Hindlimb muscle (tissue), 1 donor: ENCODE measurements at places on chromosomes 16 and 17.

GRCh38 chr17:30920282-30920681 is 1.5 kb upstream of the ADAP2 start:
- no peak for DNase-seq

GRCh38 chr17:49452661-49453060 is 38.0 kb upstream of the PHB1 start:
- no peak for DNase-seq

DNA sequence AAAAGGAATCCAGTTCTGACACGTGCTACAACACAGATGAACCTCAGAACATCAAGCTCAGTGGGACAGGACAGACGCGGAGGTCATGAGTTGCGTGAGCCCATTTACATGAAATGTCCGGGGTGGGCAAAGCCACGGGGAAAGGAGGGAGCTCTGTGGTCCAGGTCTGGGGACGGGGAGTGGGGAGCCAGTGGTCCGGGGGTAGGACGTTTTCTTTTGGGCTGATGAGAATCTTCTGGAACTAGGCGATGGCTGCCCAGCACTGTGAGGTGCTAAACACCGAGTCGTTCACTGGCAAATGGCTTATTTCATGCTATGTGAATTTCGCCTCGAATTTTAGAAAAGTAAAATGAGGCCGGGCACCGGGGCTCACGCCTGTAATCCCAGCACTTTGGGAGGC is 2.6 kb upstream of the LMF1 start:
- DNase-seq, result no peak

DNA sequence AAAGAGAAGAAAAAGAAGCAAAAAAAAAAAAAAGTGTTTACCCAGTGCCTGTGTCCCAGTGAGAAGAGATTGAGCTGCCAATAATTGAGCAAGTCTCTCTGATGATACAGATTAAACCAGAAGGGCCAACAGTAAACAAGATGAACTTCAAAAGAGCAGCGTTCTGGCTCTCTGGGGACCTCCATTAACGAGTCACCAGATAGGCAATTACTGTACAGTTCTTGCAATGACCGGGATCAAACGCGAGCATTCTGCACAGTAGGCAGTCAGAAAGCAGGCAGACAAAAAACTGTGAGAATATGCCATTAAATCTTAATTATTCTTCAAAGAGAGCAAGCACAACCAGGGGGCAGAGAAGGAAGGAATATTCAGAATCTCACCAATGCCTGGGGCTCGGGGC is 626.1 kb downstream of the TMEM114 start:
- DNase-seq, result no peak

DNA sequence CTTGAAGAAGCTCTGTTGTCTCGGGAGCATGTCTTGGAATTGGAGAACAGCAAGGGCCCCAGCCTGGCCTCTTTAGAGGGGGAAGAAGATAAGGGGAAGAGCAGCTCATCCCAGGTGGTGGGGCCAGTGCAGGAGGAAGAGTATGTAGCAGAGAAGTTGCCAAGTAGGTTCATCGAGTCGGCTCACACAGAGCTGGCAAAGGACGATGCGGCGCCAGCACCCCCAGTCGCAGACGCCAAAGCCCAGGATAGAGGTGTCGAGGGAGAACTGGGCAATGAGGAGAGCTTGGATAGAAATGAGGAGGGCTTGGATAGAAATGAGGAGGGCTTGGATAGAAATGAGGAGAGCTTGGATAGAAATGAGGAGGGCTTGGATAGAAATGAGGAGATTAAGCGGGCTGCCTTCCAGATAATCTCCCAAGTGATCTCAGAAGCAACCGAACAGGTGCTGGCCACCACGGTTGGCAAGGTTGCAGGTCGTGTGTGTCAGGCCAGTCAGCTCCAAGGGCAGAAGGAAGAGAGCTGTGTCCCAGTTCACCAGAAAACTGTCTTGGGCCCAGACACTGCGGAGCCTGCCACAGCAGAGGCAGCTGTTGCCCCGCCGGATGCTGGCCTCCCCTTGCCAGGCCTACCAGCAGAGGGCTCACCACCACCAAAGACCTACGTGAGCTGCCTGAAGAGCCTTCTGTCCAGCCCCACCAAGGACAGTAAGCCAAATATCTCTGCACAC is 21.2 kb downstream of the AKAP1 start:
- no peak for DNase-seq

GRCh38 chr16:1812732-1813163 is 13.9 kb downstream of the HAGH start:
- DNase-seq, result no peak

- no peak for DNase-seq
Measured at GRCh38 chr17:80183581-80184422, 14.0 kb downstream of the CARD14 start.

- DNase-seq, result no peak
Measured at GRCh38 chr17:8117980-8118768, at the start of gene ALOXE3. ALOXE3 (minus strand) TSS chr17:8118514; CDS start chr17:8117990, 524 bp downstream.

- DNase-seq, result no peak
Measured at GRCh38 chr16:4522051-4522581, 16.5 kb downstream of the CDIP1 start.

- no peak for DNase-seq
Measured at GRCh38 chr16:81460075-81460474, 15.5 kb downstream of the CMIP start.

GRCh38 chr16:11390573-11391495 is 45.6 kb downstream of the RMI2 start:
- DNase-seq, result no peak

- DNase-seq, result no peak
Measured at GRCh38 chr17:30172560-30172959, 55.9 kb downstream of the NSRP1 start.

DNA sequence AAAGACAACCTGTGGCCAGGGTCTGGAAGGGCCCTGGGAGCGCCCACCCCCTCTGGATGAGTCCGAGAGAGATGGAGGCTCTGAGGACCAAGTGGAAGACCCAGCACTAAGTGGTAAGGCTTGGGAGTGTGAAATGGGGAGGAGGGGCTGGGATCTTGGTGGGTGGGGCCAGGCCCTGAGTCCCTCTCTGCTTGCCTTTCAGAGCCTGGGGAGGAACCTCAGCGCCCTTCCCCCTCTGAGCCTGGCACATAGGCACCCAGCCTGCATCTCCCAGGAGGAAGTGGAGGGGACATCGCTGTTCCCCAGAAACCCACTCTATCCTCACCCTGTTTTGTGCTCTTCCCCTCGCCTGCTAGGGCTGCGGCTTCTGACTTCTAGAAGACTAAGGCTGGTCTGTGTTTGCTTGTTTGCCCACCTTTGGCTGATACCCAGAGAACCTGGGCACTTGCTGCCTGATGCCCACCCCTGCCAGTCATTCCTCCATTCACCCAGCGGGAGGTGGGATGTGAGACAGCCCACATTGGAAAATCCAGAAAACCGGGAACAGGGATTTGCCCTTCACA is 1.2 kb upstream of the STARD3 start:
- DNase-seq, result no peak

GRCh38 chr16:73143576-73144422 is 95.9 kb upstream of the ZFHX3 start:
- DNase-seq, result peak; percentile 64

DNA sequence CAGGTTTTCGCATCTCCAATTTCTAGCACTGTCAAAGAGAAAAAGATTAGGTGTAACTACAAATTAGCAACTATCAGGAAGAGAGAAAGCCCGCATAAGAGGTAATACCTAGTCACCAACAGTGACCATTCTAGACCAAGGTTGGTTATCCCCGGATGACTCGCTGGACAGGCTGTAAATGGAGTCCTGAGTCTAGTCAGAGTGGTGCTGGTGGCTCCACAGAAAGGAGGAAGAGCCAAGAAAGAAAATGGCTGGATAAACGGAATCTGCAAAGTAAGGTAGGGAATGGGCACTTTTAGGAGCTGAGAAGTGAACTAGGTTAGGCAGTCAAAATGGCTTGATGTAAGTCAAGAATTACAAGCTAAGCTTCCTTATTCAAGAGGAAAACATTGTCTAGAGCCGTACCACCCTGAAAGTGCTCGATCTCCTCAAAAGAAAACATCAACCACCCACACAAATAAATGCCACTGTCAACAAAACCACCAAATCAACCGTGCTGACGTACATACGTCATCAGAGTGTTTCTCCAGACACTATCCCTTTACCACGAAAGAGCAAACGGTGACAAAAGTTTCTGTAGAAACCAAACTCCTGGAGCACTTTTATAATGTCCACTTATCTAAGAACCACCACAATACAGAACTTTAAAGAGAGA is 2.2 kb downstream of the GSPT1 start:
- DNase-seq, result no peak

- DNase-seq, result no peak
Measured at GRCh38 chr17:32118835-32119234, 23.5 kb upstream of the RHOT1 start.

- no peak for DNase-seq
Measured at GRCh38 chr17:40074871-40075200, 12.1 kb downstream of the THRA start.

DNA sequence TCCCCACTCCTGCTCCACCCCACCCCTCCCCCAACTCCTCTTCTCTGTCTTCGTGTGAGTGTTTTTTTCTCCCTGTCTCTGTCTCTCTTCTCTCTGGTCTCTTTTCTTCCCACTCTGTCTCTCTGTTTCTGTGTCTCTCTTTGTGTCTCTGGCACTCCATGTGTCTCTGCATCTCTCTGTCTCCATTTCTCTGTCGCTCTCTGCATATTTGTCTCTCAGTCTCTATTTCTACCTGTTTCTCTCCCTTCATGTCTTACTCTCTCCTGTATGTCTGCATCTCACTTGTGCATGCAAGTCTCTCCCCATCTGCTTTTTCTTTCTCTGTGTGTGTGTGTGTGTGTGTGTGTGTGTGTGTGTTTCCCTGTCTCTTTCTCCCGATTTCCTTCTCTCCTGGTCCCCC is 68.2 kb downstream of the LYRM1 start:
- no peak for DNase-seq

GRCh38 chr17:12438813-12439586 is 226.7 kb upstream of the MYOCD start:
- no peak for DNase-seq

DNA sequence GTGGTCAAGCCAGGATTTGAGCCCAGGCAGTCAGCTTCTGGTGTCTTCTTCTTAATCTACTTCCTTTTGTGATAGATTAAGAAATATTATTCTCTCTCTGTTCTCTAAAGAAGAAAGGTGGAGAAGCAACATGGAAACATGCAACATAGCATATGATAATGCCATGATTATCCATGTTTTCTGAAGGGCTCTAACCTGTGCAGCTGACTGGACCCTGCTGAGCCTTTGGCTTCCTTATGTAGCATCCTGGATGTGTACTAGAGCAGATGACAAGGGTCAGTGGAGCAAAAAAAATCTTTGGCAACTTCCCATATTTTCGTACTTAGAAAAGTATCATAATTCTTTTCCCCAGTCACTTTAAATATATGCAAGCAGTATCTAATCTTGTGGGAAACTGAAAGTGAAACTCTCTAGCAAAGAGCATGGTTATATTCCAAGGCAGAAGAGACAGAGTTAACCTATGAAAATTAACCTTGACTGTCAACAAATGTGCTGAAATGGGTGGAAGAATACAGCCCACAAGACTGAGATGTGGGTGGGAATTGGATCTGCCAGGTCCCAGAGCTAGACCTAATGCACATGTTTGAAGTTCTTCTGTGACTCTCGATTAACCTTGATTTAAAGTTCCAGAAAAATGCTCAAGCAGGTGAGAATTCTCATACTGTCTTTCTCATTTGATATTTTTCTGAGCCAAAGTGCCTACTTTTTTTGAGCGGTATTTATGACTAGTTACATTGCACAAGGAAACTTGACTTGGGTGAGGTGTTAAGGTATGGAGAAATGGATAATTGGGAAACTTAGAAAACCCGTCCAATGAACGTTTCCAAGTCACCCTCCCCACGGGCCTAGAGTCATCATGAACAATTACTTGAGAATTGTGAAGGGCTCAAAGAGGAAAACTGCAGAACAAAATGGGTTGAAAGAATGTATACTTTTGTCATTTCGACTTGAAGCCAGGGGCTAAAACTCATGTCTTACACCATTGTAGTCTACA is 248.6 kb downstream of the FTO start:
- DNase-seq, result no peak

DNA sequence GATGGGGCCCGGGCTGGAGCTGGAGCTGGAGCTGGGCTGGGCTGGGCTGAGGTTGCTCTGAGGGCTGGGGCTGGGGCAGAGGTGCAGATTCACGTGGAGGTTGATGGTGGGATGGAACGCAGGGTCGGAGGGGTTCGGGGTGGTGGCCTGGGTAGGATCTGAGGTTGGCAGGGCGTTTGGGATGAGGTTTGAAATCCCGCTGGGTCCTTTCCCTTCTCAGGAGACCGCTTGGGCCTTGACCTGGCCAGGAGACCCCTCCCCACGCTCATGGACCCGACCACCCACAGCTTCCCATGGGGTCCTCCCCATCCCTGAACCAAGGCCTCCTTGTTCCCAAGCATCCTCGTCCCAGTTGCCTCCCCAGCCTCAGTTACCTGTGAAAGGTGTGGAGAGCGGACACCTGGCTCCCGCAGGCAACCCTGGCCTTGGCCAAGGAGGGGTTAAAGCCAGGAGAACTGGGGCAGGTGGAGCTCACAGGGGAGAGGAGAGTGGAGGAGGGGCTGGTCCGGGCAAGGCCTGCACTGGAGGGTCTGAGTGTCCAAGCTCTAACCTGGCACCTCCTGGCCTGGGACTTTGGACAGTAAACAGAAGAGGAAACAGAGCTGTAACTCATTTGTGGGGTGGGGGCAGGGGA is at the start of gene ASGR2:
TSS of gene ASGR2 (minus strand) at position 582 of the 634 bp plus-strand sequence. CDS start 582 bp downstream, outside the sequence.
- DNase-seq, result no peak

- DNase-seq, result no peak
Measured at GRCh38 chr17:42424991-42425610, 2.0 kb upstream of the CAVIN1 start.

GRCh38 chr16:4338125-4338582 is 13.0 kb downstream of the PAM16 start:
- DNase-seq, result no peak

DNA sequence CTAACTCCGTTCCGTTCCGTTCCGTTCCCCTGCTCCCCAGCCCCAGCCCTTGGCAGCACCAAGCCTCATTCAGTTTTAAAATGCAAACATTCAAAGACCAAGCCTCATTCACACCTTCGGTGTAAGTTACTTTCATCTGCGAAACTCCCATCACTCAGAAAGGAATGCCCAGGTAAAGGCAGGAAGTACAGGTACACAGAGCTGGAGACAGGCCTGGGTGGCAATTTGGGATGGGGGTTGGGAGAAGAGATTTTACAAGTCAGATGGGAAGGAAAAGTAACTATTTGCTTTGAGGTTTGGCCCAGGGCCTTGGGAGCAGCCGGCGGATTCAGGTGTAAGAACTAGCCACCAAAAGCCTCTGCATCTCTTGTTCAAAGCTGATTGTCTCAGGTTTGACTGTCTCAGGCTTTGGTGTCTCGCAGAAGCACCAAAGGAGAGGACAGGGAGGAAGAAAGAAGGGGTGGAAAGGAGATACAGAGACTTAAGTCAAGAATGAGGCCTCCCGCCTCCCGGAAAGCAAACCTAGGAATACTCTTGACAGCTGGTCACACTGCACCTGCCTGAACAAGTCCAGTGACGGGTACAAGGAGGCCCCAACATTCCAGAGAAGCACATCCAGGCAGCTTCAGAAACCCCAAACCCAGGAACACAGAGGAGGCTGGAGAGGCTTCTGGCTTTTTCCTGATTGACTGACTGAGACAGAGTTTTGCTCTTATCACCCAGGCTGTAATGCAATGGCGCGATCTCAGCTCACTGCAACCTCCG is 54.7 kb downstream of the NXN start:
- no peak for DNase-seq

GRCh38 chr17:43992641-43993040 is 11.8 kb upstream of the NAGS start:
- no peak for DNase-seq
